Left lung (tissue), 14 donors: ENCODE measurements at places on chromosomes 2 and 18. TPM values are rescaled to one million over a fixed set of nuclear protein-coding genes. Genes with fewer than 3 reads are reported as not detected.

DNA sequence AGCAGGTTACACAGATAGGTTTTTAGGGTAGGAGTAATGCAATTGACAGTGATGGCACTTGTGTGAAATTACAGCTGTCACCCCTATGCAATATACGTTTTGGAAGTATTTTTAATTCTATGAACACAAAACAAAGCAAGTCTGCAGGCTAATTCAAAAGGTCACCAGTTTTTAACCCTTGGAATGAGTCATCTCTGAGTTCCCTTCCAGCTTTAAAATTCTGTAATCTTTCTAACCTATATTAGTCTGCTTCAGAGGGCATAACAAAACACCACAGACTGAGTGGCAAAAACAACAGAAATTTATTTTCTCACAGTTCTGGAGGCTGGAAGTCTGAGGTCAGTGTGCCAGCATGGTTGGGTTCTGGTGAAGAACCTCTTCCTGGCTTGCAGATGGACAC, 596.9 kb upstream of the HNMT start:
- no peak for DNase-seq

Gene MAPK4
- 1.1 TPM for polyA plus RNA-seq

DNA sequence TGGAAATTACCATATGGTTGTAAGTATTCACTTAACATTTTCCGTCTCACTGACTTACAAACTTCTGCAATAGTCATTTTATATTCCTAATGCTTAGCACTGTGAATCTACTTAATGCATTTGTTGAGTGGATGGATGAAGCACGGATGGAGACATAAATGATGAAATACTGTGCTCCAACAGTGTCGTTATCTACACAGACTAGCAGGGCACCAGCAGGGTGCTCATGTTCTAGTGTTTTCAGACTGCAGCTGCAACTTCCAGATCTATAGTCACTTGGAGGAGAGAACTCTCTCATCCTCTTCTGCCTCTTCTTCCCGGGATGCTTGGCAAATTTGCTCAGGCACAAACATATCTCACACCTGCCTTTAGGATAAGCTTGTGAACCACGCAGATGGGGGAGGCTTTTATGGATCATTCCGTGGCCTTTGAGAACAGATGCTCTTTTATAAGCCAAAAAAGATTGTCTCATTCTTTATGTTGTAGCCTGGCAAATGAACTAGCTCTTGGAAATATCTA, 797.7 kb downstream of the MBD2 start:
- no peak for DNase-seq

Gene TUBA4A
- polyA plus RNA-seq, result 26.5 TPM

Gene FSHR
- not detected for polyA plus RNA-seq

DNA sequence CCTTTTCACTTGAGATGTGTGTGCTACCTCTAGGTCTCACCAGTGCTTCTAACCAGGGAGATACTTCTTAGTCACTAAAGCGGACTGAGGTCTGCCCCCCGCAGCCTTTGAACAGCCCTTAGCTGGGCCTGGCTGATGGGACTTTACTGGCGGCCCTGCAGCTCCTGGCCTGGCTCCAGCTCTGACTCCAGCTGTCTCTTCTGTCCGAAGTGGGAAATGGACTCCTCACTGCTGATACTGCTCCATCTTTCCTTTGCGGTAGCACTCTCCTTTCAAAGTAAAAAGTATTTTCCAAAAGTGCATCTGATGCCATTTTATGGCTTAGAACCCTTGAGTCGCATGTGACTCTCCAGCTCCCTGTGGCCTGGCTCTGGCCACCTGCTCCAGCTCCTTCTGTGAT, 64.5 kb downstream of the ATP9B start:
- DNase-seq, result no peak

Gene POTEC
- polyA plus RNA-seq, result 0.06 TPM

DNA sequence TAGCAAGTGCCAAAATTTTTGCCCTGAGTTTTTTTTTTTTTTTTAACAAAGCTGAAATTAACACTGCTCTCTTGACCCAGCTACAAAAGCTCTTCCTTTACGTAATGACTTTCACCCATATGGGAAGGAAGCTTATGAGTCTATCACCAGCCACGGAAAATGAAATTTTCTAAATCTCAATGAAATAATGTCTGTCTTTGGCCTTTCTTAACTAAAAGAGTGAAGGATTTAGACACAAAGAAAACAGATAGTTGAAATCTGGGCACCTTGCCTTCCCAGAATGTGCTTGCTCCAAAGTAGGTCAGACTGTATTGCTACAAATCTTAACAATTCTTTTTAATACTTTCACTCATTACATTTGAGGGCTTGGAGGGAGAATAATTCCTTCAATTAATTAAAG, 180.8 kb upstream of the MGAT5 start:
- no peak for DNase-seq

GRCh38 chr2:55771612-55772011, 78.0 kb upstream of the PNPT1 start:
- no peak for DNase-seq

Gene ANKRD30B
- polyA plus RNA-seq, result 0.23 TPM

Gene LIPT1
- 16.5 TPM for polyA plus RNA-seq

Gene RBM45
- polyA plus RNA-seq, result 27.8 TPM

Gene SERPINB2
- polyA plus RNA-seq, result 0.40 TPM

GRCh38 chr2:63041592-63041991, 9.0 kb upstream of the OTX1 start:
- no peak for DNase-seq

GRCh38 chr2:234457421-234457820, 39.5 kb downstream of the ARL4C start:
- no peak for DNase-seq

DNA sequence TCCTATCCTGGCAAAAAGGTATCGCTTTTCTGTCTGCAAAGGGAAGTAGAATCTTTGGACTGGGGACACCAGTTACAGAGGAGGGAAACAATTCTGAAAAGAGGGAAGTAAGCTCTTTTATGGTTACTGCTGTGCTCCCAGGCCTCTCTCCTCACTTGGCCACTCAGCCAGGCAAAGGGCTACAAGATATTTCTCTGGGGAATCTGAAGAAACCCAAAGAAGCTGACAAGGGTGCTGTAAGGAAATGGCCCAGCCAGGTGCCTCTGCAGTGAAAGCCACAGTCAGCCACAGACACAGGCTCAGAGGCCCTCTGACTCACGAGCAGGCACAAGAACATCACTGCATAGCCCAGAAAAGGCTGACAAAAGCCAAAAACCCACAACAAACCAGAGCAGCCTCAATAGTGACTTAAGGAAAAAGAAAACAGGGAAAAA, 5.8 kb downstream of the HDLBP start:
- no peak for DNase-seq

Gene LAMA1
- polyA plus RNA-seq, result 7.8 TPM

DNA sequence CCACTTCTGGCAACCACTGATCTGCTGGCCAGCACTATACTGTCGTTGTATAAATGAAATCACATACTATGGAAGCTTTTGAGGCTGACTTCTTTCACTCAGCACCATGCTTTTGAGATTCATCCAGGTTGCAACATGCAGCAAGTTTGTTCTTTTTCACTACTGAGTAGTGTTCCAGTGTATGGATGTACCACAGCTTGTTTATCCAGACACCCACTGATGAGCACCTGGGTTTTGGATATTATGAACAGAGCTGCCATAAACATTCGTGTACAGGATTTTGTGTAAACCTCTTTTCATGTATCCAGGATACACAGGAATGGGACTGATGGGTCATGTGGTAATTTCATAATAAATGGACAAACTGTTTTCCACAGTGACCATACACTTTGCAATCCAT, 10.7 kb downstream of the ERCC3 start:
- DNase-seq, result no peak

Gene VIL1
- polyA plus RNA-seq, result 1.1 TPM

Gene EPHA4
- 21.3 TPM for polyA plus RNA-seq

- DNase-seq, result no peak
These were observed 146.1 kb upstream of the SESTD1 start for GRCh38 chr2:179410552-179411356.

GRCh38 chr18:9846162-9846925, 39.4 kb upstream of the TXNDC2 start:
- peak; percentile 47 for DNase-seq

Gene APCDD1
- 134 TPM for polyA plus RNA-seq

DNA sequence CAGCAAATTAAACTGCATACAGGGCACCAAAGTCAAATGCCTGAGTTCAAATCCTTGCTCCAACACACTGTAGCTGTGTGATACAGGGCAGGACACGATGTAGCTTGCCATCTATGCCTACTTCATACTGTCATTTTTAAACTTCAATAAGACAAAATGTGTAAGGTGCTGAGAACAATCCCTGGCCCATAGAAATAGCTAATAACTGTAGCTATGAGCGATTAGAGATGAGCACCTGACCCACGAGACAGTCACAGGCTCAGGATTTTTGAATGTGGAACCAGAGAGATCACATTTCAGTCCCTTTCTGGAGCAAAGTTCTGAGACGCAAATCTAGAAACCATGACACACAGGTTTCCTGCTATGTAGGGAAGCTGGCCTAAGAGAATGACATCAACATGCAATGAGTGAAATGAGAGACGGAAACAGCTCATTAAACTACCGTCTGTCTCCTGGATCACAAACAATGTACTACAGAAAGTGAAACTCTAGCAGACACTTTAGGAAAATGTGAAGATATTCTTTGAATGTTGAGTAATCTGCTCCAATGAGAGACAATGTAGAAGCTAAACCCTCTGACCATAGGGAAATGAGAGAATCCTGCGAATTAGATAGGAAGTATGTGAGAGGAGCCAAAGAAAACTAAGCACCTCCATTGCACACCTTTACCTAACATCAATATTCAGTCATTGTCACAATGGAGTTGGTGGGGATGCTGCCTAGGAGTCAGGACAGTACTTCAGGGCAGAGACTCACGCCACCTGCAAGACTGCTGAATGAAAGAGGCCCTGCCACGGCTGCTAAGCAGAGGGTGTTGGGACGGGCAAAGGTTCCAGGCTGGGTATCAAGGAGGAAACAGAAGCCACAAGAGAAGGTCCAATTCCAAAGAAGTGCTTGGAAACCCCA, 25.5 kb downstream of the B4GALT6 start:
- no peak for DNase-seq

DNA sequence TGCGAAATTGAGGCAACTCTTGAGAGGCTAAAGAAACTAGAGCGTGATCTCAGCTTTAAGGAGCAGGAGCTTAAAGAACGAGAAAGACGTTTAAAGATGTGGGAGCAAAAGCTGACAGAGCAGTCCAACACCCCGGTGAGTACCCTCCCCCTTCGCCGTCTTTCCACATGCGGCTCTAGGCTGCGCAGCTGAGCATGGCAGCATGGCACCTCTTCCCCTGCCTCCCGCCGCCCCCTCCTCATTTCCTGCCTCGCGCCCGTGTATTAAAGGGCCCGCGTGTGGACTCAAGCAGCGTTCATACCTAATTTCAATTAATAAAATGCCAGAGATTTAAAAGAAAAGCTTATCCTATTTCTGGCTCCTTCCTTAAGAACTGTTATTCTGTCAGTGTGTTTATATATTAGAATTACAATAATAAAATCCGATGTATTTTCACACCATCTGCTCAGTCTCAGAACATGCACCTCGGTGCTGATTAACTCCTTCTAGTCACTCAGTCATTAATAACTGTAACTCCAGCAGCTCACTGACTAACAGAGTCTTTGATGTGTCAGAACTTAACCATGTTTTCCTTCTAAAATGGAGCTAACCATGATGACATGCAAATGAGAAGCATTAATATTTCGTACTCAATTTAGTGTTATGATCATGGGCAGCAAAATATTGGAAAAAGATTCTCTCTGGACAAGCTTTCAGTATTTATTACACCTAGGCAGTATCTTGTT, 137.4 kb upstream of the CDCA7 start:
- peak; percentile 65 for DNase-seq

GRCh38 chr2:1662606-1663180, 81.6 kb downstream of the PXDN start:
- peak; percentile 29 for DNase-seq

DNA sequence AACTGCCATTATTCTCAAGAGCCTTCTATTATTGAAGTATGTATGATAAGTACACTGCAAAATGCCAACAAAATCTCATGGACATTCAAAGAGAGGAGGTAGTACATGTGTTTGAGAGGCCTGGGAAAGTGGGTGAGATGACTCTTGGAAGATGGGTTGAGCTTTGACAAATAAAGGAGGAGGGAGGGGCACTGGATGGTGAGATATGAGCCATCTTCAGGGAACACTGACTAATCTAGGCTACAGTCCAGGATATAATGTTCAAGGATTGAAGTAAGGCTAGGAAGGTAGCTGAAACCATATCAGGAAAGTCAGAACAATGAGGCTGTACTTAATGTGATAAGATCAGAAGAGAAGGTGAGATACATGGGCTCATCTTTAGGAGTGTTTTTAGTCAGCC, 559.7 kb downstream of the ZEB2 start:
- no peak for DNase-seq

DNA sequence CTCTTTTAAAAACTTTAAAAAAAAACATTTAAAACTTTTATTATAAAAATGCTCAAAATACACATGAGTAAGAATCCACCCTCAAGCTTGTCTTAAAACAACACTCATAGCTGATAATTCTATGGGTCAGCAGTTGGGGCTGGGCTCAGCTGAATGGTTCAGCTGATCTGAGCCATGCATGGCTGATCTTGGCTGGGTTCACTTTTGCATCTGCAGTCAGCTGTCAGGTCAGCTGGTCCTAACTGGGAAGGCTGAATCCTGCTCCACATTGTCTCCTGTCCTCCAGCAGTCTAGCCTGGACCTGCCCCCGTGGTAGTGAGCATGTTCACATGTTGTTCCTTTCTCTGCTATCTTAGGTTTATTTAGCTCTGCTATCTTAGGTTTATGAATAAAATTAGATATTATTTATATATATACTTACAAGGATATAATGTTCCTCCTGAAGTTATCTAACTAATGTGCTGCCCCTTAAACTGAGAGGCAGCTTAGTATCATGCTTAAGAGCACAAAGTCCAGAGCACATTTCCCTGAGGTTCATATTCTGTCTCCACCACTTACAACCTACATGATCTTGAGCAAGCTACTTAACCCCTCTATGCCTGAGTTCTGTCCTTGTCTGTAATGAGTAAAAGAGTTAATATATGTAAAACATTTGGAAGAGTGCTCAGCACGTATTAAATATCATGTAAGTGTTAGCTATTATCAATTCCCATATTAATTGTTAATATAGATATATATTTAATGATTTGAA, 309.4 kb downstream of the PTPRM start:
- DNase-seq, result no peak
